NCI-H2107 (cell line): ENCODE measurements at places on chromosomes 5 and 9.

- no peak for DNase-seq
These were observed 118.4 kb downstream of the ARHGAP26 start for GRCh38 chr5:142888469-142889085.

DNA sequence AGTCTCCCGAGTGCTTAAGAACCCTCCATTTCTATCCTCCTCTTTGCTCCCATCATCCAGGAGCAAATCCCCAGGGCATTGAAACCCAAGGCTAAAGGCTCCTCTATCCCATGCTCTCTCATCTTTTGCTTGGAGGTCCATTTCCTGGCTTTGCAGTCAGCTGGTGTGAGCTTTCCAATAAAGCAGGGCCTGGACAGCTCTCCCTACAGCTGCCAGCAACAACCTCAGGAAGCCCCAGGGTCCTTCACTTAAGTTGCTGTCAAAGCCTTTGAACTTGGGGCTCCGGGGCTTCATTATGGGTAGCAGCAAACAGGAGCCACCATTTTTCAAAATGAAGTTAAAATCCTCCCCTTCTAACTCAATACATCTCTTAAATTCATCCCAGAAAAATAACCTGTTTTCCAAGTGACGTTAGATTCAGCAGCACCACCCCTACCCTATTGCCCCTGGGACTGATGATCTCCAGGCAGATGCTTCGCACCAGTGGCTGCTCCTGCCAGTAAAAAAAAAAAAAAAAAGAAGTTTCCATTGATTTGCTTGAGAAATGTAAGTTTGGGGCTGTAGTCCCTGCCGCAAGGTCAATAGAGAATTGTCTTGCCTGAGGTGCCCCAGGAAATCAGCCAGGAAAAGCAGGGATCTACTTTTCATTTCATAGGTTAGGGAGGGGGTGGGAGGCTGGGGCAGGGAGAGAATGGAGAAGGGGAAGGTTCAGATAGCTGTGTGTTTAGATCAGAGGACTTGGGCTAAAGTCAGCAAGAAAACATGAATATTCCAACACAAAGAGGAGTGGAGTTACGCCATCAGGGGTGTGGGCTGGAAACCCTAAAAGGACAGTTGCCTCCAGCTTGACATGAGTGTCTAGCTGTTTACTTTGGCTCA lies 83.8 kb upstream of the IL6ST start:
- DNase-seq, result no peak

DNA sequence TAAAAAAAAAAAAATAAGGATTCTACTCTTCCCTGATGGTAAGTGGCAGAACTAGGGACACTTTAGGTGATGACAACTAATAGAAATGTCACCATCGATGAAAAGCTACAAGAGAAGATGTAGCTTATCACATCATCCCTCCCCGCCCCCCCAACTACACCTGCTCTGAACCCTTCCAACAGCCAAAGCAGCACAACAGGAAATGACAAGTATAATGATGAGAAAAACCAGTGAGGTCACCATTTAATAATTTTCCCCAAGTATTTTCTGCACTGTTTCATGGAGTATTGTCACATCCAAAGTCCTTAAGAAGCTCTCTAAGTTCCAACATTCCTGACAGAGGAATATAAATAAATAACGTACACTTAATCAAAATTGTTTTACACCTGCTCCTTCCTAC lies 221.4 kb downstream of the EFNA5 start:
- no peak for DNase-seq

- no peak for DNase-seq
These were observed at the start of gene SPATA31E1 for GRCh38 chr9:87882627-87883026. SPATA31E1 (plus strand) TSS chr9:87882877; CDS start chr9:87882892, 15 bp downstream.

DNA sequence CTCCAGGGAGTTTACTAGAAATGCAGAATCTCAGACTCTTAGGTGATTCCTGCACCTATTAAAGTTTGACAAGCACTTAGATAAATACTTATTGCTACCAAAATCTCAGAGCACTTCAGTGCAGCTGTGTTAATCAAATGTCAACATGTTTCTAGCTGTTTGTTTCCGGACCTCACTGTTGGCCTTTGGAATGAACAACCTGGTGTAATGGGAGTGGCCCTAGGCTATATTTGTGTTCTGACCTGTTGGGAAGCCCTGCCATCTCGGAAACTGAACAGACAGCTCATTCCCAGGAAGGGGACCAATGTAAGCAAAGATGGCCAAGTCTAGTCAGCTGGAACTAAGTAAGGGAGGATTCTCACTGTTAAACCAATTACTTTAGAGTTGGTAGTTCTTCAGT lies 145.0 kb upstream of the SLC28A3 start:
- no peak for DNase-seq

DNA sequence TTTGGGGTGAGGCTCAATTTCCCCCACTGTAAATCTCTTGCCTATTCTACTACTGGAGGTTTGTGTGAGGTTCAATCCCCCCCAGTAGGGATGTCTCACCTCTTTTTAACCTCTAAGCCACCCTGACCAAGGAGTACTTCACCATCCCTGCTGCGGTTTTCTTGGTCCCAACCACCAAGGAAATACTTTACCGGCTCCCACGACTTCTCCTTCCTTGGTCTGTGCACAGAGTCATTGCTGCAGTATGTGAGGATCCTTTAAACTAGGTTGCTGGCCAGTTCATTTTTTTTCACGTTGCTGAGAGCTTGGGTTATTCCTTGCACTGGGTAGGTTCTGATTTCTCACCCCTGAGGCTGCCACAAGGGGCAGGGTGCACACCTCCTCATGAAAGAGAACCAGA lies 22.5 kb upstream of the HMGCS1 start:
- DNase-seq, result no peak

GRCh38 chr5:90037646-90038045 lies 371.9 kb downstream of the CETN3 start:
- no peak for DNase-seq

- DNase-seq, result no peak
These were observed 26.8 kb upstream of the CSF1R start for GRCh38 chr5:150113047-150113744.

- DNase-seq, result no peak
These were observed 1.7 kb upstream of the ALDH1B1 start for GRCh38 chr9:38390851-38391250.

GRCh38 chr9:110426052-110426709 lies 88.5 kb upstream of the TXNDC8 start:
- DNase-seq, result no peak

- DNase-seq, result no peak
These were observed 20.9 kb downstream of the FAM13B start for GRCh38 chr5:138011991-138012390.

- DNase-seq, result no peak
These were observed 36.8 kb upstream of the SSBP2 start for GRCh38 chr5:81787474-81788242.

DNA sequence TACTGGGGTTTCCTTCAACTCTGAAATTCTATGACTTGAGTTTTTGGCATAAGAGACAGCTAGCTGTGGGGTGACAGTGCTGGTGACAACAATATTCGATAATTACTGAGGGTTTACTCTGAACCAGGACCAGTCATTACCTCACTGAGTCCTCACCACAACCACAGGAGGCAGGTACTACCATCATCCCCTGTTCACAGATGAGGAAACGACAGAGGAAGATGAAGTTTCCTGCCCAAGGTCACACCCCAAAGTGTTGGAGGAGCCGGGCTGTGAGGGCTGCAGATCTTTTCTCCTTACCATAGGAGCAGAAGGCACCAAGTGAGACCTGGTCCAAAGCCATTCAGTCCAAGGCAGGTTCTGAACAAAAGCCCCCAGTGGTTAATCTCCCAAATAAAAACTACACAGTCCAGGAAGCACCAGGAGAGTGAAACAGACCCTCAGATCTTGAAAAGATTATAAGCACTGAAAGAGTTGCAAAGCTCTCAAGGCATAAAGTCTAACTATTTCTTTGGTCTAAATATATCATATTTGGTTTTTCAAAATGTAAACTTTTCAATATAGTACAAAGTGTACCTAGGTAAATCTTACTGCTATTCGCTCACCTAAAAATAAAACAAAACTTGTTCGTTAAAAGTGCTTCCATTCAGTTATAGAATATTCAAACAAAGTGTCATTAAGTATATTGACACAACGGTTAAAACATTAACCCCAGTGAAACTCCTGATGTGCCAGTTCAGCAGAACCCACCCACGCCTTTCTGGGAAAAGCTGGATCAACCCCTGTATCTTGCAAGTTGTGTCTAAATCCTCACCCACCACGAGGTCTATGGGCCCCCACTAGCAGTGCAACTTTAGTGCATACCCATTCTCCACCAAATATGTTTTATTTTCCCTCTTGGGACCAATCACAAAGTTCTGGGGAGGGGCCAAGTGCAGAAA lies 82.6 kb upstream of the EQTN start:
- no peak for DNase-seq

DNA sequence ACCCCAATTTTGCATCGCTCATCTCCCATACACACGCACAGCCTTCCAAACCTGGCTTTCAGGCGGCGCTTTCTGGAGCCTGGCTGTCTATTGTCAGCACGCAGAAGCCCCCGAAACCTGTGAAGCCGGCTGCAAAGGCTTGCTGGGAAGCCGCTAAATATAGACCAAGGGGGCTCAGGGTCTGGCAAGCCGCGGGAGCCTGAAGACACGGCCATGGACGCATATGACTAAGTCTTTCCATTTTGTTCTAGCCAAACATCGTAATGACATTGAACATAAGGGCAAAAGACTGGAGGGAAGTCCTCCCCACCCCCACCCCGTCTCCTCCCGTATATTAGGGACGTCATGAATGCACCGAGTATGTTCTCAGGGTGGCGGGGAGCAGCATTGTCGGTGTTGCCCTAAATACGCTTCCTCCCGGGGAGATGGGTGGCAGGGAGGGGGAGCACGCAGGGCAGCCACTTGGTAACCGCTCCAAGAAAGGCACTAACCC lies 1.1 kb downstream of the CTNND2 start:
- no peak for DNase-seq
